ENCODE measurements at places on chromosomes 6 and 20.

GRCh38 chr6:115570331-115570730, 490.4 kb downstream of the FRK start:
- no peak for DNase-seq

- no peak for DNase-seq
These were observed 15.0 kb downstream of the FOXA2 start for GRCh38 chr20:22569353-22569752.

DNA sequence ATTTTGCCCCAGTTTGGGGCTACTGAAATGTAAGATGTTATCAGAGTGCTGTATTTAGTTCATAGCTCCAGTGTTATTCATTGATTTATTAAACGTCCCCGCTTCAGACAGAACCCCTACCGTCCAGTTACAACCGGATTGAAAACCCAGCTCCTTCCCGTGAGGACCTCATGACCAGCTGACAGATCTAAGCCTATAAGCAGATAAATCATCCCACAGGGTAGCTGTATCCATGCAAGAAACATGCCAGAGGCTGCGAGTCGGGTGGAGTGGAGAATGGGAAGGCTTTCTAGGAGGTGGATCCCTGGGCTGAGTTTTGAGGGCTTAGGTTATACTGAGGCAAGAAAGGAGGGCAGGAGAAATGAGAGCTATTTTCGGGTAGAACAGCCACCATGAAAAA, 260.0 kb downstream of the ARID1B start:
- no peak for DNase-seq

DNA sequence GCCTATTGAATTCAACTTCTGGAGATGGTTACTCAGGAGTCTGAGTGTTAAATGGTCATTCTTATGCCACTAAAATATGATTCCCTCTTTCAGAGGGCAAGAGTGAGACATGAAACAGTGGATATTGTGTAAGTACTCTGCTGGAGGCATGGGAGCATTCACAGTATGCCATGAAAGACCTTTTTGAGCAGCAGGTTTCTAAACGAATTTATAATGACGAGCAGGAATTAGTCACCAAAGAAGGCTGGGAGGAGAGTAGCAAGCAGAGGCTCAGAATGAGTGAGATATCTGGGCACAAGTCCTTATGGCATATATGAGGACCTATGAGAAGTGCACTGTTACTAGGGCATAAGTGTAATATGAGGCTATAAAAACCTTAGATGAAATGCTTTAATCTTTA, 10.9 kb upstream of the MYB start:
- no peak for DNase-seq

GRCh38 chr6:81634155-81634880, 118.2 kb downstream of the TENT5A start:
- no peak for DNase-seq

DNA sequence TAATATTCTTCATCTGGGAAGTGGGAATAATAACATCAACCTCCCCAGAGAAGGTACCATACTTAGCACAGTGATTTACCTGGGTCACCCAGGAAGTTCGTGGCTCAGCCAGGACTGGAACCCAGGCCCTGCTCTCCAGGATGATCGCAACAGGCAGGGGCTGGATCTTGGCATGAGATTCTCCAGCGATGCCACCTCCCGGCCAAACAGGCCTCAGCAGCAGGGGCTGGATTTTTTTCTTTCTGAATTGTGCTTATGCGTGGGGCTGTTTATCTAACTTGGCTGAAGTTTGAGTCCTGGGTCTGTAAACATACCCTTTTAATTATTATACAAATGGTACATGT, 129.5 kb upstream of the PTPN1 start:
- no peak for DNase-seq

DNA sequence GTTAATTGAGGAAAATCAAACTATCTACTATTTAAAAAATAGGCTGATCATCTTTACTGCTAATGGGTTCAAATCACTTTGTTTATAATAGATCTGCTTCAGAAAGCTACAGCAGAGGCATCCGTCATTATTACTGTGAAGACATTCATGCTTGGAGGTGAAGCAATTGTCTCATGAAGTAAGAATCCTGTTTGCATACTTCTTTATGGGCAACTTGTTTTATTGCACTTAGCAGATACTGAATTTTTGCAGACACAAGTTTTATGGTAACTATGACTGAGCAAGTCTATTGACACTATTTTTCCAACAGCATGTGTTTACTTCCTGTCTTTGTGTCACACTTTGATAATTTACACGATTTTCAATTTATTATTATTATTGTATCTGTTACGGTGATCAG, 573.9 kb downstream of the RFPL4B start:
- no peak for DNase-seq

DNA sequence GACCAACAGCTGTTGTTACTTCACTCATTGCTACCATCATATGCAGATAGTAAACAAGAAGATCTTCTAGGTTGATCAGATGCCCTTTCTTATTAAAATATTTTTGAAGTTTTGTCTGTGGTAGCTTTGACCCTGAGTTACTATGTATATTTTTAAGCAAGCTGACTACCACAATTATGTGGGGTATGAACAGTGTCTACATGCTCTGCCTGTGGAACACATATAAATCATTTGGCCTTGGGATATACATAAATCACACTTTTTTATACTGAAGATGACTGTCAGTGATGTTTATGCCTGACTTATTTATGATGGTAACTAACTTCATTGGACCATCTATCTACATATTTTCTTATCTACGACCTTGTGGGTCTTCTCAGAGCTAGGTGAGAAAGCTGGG, 44.2 kb downstream of the LIN28B start:
- DNase-seq, result no peak

DNA sequence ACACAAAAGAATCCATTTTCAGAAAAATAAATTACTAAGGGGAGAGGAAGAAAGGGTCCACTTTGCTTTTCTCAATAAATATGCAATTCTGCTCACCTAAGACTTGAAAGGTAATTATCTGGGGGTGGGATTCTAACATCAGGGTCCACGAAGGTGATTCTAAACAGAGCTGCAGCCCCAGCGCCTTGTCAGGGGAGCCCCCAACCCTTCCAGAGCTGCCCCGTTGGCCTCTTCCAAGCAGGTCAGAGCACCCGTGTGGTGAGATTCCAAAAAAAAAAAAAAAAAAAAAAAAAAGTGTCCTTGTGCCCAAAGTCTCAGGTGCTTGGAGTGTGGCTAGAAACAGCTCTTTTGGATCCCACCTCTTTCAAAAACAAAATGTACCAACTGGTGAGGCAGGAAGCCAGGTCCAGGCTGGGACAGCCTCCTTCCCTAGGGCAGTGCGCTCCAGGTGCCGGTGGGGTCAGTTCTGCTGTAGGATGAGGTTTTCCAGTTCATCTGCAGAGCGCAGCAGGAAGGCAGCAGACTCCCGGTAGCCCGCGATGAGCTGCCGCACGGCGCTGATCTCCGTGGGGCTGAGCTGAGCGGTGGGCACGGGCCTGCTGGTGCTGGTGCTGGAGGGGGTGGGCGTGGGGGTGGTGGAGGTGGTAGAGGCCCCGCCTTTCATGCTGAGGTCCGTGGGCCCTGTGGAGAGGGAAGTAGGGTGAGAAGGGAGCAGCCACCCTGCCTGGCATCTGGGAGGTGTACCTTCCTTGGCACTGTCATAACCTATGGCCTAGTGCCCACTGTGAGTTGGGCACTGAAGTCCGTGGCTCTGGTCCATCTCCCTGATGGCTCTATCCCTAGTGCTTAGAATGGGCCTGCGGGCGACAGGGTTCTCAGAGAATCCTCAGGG, 89.3 kb downstream of the ASXL1 start:
- DNase-seq, result no peak

DNA sequence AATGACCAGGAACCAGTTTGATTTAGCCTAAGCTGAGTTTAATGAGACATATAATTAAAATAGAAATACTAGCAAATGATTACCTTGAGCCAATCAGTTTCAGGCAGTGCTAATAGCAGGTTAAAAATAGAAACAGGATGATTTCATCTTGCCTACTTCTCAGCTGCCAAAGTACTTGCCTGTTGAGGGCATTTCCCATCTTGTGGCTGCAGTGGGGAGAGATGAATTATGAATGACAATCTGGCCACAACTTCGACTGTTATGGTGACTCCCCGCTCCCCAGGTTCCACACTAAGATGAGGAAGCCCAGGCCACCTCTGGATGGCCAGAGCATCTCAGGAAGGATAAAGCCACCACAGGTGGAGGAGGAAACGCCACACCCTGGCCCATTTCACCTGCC, 31.3 kb downstream of the MBOAT1 start:
- no peak for DNase-seq

DNA sequence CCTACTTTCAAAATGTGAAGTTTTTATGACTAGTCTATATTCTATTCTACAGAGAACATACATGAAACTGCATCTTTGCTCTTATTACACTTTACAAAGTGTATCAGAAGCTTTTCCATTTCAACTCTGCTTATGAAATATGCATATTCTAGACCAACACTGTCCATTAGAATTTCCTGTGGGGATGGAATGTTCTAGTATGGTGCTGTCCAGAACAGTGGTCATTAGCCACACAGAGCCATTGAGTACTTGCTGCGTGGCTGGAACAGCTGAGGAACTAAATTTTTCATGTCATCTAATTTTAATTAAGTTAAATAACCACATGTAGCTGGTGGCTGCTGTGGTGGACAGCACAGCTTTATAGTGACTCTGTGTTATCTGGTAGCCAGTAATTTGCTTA, 105.9 kb upstream of the PDE10A start:
- DNase-seq, result no peak

GRCh38 chr20:24955045-24955444, 6.0 kb downstream of the CST7 start:
- peak; percentile 48 for DNase-seq

GRCh38 chr6:157374889-157375443, 6.0 kb upstream of the ZDHHC14 start:
- DNase-seq, result no peak

- no peak for DNase-seq
These were observed 150.3 kb downstream of the OTOR start for GRCh38 chr20:16898433-16898832.

DNA sequence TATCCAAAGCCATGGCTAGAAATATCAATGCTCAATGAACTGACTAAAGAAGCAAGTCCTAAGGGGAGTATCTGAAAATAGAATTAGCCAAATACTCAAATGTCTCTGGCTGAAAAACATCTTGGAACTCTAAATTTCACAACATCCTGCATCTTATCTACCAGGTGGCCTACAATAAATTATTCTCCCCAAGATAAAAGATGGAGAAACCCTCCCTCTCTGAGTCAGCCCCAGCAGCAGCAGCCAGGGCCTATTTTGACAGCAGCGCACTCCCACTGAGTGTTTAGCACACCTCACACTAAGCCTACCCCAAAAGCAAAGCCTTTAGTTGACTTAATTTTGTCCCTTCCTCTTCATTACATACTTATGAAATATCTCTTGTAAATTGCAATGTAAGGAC, 5.9 kb downstream of the CALHM6 start:
- no peak for DNase-seq

DNA sequence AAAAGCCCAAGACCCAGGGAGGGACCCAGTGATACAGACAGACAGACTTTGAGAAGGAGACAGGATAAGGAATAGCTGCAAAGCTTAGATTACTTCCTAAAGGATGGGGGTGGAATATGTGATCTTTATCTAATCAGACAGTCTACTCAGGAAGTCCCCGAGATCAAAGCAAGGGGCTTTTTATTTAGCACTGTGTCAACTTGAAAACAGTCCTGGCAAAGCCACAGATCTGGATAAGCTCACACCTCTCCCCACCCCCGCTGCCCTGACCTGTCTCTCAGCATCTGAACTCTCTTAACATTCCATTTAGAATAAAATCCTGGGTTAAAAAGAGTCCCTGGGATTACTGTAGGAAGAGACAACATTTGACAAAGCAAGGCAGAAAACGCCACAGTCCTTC, 101.5 kb downstream of the ISM1 start:
- DNase-seq, result no peak

- no peak for DNase-seq
These were observed 16.1 kb upstream of the ZNF217 start for GRCh38 chr20:53609491-53610445.

DNA sequence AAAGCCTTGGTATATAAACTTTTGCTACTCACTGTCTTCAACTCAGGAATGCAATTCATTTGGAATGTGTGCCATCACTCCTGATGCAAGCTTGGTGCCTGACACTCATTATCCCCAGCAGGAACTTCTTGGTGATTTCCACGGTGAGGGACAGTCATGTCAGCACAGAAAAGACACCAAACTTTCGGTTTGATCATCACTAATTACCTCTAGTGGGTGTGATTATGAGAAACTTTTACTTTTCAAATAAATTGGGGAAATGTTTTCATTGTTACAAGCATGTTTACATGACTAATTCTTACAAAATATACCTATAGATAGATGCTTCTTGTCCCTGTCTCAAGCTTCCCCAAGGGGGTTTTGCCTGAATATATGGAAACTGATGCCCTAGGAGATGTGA, 40.9 kb downstream of the RPP40 start:
- no peak for DNase-seq

- DNase-seq, result no peak
These were observed 175.3 kb upstream of the RALGAPA2 start for GRCh38 chr20:20887593-20888265.

DNA sequence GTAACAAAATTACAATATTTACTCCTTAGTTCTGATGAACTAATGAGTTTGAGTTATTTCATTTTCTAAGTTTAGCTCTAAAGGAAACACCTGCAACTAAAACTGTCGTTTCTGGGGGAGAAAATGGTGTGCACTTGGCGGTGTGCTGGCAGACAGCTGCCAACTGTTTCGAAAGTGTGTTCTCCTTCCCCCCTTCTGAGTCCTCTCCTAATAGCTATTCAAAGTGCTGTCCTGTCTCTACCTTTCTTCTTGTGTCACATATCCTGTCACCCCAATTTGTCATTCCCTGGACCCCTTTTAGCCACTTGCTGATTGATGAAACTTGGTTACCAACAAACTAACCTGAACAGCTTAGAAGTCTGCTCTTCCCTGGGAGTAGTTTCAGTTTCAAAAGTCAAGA, 4.9 kb upstream of the UBE2J1 start:
- no peak for DNase-seq

GRCh38 chr6:53048431-53049195, 16.6 kb upstream of the FBXO9 start:
- peak; percentile 20 for DNase-seq

DNA sequence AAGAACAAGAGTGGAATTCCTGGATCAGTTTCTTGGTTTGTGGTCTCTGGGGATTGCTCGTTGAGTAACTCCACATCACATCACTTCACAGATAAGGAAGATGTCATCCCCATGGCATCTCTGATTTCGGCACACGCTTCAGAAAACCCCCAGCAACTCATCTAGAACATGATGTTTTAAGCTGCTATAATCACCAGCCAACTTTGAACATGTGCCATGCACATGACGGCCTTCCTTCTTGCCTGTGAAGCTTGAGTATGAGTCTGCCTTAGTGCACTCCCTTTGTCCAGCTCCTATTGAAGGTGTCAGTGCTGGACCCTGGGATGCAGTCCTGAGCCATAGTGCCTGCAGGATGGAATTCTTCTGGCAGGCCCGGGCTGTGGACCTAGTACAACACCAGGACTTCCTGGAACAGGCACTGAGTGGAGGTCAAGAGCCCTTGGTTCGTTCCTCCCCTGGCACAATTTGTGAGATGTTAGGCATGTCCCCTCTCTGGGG, 231.5 kb upstream of the SUPT3H start:
- no peak for DNase-seq

DNA sequence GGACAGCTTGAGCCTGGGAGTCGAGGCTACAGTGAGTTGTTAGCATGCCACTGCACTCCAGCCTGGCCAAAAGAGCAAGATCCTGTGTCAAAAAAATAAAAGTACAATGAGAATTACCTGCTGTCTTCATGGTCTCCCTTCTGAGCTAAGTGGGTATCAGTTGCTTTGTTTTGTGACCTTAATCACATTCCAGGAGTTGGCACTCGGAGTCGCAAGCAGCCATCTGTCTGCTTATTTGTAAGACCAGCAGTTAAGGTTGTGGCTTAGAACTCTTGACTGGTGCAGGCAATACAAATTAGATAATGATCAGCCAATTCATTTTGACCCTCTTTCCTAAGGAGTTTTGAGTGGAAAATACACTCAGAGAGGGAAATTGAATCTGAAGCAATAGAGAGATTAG, 114.0 kb downstream of the MYO6 start:
- no peak for DNase-seq
